ENCODE measurements at places on chromosomes 4 and X.

- H3K4me1 ChIP-seq, result no peaks in the 10 kb centered on the region
- DNase-seq, result no peak
- no peak overlapping the region for H3K27ac ChIP-seq
These were observed 187.0 kb downstream of the MID1IP1 start for GRCh38 chrX:38988301-38988700.

- H3K27ac ChIP-seq, result no peak overlapping the region
- H3K4me1 ChIP-seq, result no peaks in the 10 kb centered on the region
- no peak overlapping the region for H3K4me3 ChIP-seq
- no peaks in the 10 kb centered on the region for H3K36me3 ChIP-seq
These were observed 12.8 kb upstream of the SAP30 start for GRCh38 chr4:173357939-173358338.

DNA sequence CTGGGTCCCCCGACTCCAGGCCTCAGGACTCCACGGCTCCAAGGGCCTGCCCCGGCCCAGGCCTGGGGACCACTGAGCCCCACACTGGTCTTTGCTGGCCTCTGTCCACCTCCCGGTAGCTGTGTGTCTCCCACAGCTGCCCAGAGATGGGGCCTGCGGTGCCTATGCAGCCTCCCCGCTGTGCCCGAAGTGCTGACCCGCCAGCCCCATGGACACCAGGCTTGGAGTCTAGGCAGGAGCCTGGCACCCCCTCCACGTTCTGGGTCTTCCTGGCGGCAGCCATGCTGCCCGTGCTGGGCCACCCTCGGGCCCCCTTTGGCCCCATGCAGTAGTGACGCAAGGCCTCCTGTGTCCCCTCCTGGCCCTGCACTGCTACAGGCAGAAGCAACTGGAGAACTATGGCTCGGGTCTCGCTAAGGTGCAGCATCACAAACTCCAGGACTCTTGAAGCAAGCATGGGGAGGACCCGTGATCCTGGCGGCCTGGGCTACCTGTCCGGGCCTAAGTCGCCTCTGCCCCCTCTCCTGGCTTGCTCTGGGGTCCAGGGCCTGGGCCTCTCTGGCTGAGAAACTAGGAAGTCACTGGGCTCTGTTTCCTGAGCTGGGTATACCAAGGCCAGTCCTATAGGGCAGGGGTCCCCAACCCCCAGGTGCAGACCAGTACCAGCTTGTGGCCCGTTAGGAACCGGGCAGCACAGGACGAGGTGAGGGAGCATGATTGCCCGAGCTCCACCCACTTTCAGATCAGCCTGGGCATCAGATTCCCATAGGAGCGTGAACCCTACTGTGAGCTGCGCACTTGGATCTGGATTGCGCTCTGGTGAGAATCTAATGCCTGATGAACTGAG, 917 bp downstream of the MYL5 start:
- H3K27me3 ChIP-seq, result no peaks in the 10 kb centered on the region
- DNase-seq, result peak; percentile 37
- peaks cover 24% of the 10 kb centered on the region for H3K4me1 ChIP-seq

GRCh38 chr4:149845743-149846142, 30.1 kb upstream of the IQCM start:
- H3K27me3 ChIP-seq, result no peaks in the 10 kb centered on the region
- no peak overlapping the region for H3K27ac ChIP-seq
- no peaks in the 10 kb centered on the region for H3K36me3 ChIP-seq
- H3K4me1 ChIP-seq, result no peaks in the 10 kb centered on the region
- no peak for DNase-seq

- H3K27me3 ChIP-seq, result no peaks in the 10 kb centered on the region
- no peaks in the 10 kb centered on the region for H3K36me3 ChIP-seq
- no peaks in the 10 kb centered on the region for H3K4me1 ChIP-seq
- H3K4me3 ChIP-seq, result no peak overlapping the region
- no peak for DNase-seq
These were observed 4.8 kb upstream of the NKAP start for GRCh38 chrX:119948381-119948780.

GRCh38 chr4:77022560-77023179, 53.1 kb downstream of the CCNI start:
- H3K27ac ChIP-seq, result no peak overlapping the region
- no peaks in the 10 kb centered on the region for H3K27me3 ChIP-seq
- H3K4me1 ChIP-seq, result no peaks in the 10 kb centered on the region
- DNase-seq, result no peak

GRCh38 chrX:154084449-154085300, 12.8 kb downstream of the MECP2 start:
- H3K27ac ChIP-seq, result peak overlapping the region; percentile 71
- H3K4me3 ChIP-seq, result no peak overlapping the region
- peaks cover 5% of the 10 kb centered on the region for H3K27me3 ChIP-seq
- peaks cover 19% of the 10 kb centered on the region for H3K4me1 ChIP-seq
- no peak for DNase-seq
- H3K36me3 ChIP-seq, result no peaks in the 10 kb centered on the region

GRCh38 chrX:66036231-66036630, 3.6 kb downstream of the VSIG4 start:
- H3K4me1 ChIP-seq, result no peaks in the 10 kb centered on the region
- peaks cover 7% of the 10 kb centered on the region for H3K27me3 ChIP-seq
- H3K4me3 ChIP-seq, result no peak overlapping the region
- H3K27ac ChIP-seq, result no peak overlapping the region
- no peaks in the 10 kb centered on the region for H3K36me3 ChIP-seq

- H3K27me3 ChIP-seq, result no peaks in the 10 kb centered on the region
- no peaks in the 10 kb centered on the region for H3K36me3 ChIP-seq
- peak; percentile 72 for DNase-seq
- H3K4me1 ChIP-seq, result peaks cover under 1% of the 10 kb centered on the region
- no peak overlapping the region for H3K27ac ChIP-seq
These were observed 1.8 kb upstream of the HSD17B10 start for GRCh38 chrX:53435997-53436396.

- H3K27ac ChIP-seq, result no peak overlapping the region
- no peak overlapping the region for H3K4me3 ChIP-seq
- H3K4me1 ChIP-seq, result no peaks in the 10 kb centered on the region
These were observed 8.1 kb upstream of the COMMD8 start for GRCh38 chr4:47471591-47471990.

DNA sequence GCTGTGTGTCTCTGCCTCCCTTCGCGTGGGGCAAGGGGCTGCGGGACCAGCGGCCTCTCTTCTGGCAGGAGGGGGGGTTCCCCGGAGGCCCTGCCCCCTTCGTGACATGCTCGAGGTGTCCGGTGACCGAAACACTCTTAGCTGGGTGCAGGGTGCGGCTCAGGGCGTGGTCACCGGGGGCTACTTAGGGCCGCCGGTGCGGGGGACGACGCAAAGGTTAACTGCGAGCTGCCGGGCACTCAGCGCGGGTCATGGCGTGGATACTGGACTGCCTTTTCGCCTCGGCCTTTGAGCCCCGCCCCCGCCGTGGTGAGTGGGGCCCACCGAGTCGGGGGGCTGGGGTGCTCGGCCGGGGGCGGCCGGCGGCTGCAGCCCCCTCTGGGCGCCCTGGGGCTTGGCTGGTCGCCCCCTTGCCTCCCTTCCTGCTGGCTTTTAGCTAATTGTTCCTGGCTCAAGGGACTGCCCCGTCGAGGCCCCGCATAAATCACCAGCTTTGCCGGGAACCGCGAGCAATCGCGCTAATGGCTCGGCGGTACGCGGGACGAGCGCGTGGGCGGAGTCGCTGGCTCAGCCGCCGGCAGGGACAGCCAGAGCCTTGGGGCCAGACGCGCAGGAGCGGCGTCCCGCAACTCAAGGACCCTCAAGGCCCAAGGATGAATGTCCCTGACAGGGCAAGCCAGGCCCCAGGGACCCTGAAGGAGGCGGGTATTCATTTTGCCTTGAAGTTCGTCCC, at the start of gene ARHGAP36:
Gene ARHGAP36, plus strand, starts transcription at position 211 of the 733 bp plus-strand sequence. CDS start 23,320 bp downstream, outside the sequence.
- H3K4me3 ChIP-seq, result no peak within 1 kb of the TSS
- no peaks in the 10 kb centered on the region for H3K4me1 ChIP-seq
- no peak for DNase-seq
- H3K36me3 ChIP-seq, result no peaks in the 10 kb centered on the region
- H3K27me3 ChIP-seq, result peaks cover 24% of the 10 kb centered on the region

All from adrenal gland (tissue), 19 donors.